ENCODE measurements at places on chromosomes 12 and 14.

- no peak for DNase-seq
These were observed 49.5 kb downstream of the ADIPOR2 start for GRCh38 chr12:1740161-1740948.

DNA sequence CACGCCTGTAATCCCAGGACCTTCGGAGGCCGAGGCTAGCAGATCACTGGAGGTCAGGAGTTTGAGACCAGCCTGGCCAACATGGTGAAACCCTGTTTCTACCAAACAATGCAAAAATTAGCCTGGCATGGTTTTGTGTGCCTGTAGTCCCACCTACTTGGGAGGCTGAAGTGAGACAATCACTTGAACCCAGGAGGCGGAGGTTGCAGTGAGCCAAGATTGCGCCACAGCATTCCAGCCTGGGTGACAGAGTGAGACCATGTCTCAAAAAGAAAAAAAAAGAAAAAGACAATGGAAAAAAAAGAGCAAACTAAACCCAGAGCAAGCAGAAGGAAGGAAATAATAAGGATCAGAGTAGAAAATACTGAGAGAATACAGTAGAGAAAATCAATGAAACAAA, 5.4 kb downstream of the CHURC1 start:
- DNase-seq = no peak

DNA sequence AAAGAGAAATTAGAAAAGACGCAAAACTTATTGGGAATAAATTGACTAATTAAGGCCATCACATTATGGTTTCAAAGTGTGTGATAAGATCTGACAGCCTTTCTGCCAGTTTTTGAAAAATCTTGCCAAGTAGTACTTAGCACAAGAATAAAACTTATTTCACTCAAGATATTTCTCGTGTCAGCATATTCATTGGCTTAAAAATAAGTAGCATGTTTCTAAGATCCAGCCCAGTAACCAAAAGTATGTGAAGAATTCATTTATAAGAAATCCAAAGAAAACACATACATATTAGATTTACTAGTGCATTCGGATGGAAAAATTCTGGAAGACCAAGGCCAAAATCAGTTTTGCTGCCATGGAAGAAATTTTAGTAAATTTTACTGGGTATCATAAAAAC, 1135.0 kb downstream of the GALC start:
- no peak for DNase-seq

GRCh38 chr14:28782301-28782700, 15.7 kb downstream of the FOXG1 start:
- DNase-seq = no peak

- no peak for DNase-seq
These were observed 9.7 kb downstream of the CKB start for GRCh38 chr14:103512701-103513611.

- DNase-seq = no peak
These were observed 779.0 kb upstream of the FLRT2 start for GRCh38 chr14:84750763-84751554.

DNA sequence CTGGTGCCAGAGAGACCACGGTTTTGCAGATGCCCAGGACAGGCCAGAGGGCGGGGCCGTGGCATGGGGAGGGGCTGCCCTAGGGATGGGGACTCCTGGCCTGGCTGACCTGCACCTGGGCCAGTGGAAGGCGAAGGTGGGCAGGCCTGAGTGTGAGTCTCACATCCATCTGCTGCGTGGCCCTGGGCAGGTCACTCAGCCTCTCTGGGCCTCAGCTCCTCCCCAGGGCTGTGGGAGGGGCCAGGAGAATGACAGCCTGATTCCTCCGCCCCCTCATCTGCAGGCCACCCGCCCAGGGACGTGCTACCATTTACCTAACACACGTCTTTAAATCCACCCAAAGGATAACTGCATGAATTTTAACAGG, 90.9 kb downstream of the GALNT9 start:
- DNase-seq = no peak

DNA sequence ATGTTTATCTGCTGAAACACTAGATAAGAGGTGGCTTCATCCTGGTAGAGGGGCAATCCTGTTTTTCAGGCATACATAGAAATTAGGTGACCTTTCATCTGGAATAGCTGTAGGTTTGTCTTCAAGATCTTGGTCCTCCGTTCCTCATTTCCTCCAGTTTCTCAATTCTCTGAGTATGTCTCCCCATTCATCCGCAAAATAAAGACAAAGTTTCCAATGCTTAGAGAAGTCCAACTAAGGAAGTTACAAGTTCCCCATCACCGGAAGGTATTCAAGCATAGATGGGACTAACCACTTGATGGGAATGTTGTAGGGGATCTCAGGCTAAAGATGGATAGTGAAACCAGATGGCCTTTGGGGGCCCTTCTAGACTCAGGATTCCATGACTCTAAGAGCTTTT, 34.3 kb downstream of the ERG28 start:
- no peak for DNase-seq

DNA sequence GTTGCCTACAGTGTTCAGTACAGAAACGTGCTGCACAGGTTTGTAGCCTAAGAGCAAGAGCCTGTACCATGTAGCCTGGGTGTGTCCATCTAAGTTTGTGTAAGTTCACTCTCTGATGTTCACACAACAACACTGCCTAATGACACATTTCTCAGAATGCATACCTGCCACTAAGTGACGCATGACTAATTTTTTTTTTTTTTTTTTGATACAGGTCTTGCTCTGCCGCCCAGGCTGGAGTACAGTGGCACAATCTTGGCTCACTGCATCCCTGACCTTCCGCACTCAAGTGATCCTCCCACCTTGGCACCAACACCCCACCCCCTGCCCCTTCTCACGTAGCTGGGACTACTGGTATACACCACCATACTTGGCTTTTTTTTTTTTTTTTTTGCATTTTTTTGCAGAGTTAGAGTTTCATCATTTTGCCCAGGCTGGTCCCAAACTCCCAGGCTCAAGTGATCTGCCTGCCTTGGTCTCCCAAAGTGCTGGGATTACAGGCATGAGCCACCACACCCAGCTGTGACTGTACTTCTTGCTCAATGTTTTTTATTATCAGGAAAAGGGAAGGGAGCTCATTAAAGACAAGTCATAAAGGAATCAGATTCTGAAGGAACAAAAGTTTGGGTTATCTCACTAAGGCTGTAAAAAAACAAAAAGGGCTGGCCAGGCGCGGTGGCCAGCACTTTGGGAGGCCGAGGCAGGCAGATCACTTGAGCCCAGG, 10.0 kb upstream of the CDC42BPB start:
- no peak for DNase-seq

GRCh38 chr12:7395950-7396349, 48.0 kb downstream of the CD163L1 start:
- no peak for DNase-seq

- no peak for DNase-seq
These were observed 42.4 kb downstream of the DUSP16 start for GRCh38 chr12:12520273-12520672.

DNA sequence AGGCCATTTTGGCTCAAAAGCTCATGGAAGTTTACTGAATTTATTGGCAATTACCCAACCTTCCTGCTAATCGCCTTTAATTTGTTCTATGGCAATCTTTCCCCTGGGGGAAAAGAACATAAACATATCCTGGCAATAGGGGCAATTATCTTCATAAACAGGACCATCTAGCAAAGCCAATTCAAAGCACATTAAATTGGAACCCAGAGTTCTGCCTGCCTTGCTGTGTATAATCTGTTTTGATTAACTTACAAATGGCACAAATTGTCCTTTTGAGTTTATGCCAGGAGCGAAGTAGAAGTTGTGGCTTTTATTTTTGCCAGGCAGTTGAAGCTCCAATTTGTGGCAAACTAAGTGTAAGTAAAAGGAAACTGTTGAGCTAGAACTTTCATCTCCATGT, 68.6 kb downstream of the C12orf50 start:
- DNase-seq = no peak

- no peak for DNase-seq
These were observed 5.6 kb downstream of the RDH16 start for GRCh38 chr12:56951582-56952339.

- DNase-seq = no peak
These were observed 15.6 kb downstream of the ERG28 start for GRCh38 chr14:75645056-75645455.

GRCh38 chr12:100326208-100326607, 30.7 kb upstream of the SLC17A8 start:
- DNase-seq = no peak

DNA sequence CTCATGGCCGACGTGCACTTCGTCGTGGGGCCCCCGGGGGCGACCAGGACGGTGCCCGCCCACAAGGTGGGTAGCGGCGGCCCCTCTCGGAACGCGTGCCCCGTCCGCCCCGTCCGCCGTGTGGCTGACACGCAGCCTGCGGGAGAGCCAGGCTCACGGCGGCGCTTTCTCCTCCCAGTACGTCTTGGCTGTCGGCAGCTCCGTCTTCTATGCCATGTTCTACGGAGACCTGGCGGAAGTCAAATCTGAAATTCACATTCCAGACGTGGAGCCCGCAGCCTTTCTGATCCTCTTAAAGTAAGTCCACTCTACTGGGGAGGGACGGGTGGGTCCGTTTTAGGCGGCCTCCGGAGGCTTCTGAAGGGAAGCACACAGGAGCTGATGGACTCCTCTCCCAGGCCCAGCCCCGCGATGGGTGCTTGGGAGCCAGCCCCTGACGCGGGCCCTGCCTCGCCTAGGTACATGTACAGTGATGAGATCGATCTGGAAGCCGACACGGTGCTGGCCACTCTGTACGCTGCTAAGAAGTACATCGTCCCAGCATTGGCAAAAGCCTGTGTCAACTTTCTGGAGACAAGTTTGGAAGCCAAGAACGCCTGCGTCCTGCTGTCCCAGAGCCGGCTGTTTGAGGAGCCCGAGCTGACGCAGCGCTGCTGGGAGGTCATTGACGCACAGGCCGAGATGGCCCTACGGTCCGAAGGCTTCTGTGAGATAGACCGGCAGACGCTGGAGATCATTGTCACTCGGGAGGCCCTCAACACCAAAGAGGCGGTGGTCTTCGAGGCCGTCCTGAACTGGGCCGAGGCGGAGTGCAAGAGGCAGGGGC, 1.1 kb downstream of the BTBD6 start:
- no peak for DNase-seq

DNA sequence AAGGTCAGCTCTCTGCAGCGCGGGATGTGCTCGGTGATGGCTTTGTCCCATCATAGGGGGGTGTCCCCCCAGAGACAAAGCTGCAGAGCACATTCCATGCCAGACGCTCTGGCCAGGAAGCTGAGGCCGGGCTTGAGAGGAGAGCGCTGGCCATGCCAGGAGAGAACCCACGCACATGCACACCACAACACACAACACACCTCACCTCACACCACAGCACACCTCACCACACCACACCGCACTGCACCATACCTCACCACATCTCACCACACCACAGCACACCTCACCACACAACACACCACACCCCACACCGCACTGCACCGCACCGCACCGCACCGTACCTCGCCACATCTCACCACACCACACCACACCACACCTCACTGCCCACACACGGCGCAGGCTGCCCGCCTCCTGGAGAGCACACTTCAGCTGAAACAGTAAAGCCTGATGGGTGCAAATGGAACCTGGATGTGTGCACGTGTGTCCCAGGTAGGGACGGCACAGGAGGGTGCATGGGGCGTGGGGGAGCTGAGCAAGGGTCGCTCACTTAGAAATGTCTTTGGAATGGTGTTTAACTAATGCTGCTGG, 10.8 kb downstream of the ANKRD9 start:
- no peak for DNase-seq

- no peak for DNase-seq
These were observed 29.6 kb downstream of the ATXN2 start for GRCh38 chr12:111569363-111570083.

GRCh38 chr12:78118486-78118885, 287.8 kb downstream of the NAV3 start:
- no peak for DNase-seq

DNA sequence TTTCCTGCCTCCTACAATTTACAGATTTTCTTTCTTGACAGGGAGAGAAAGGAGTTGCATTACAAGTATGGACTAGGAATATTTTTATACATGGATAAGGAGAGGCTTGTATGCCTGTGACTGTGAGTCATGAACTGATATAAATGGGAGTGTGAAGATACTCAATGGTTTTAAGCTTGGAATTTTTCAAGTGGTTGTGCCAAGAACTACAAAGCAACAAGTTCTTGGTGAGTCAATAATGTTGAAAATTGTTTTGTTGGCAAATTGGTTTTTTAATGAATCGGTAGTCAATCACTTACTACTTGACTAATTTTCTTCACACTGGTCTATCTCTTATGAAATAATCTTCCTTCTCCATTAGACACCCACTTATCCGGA, 58.9 kb upstream of the HMGA2 start:
- DNase-seq = no peak

DNA sequence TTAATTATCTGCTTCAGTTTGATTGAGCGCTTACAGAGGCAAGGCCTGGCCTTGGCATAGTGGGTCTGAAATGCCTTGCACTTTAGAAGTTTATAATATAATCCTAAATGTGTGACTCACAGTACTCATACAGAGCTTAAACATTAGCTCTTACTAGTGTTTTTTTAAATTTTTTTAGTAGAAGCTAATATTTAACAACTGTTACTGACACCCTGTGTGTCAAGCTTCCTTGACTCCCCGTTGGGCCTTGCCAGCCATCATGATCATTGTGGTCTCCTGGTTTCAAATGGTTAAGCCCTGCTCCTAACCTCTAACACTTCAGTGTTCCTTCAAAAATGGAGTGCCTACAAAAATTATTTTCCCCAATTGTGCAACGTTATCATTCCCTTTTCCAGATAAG, 126.9 kb downstream of the GALC start:
- no peak for DNase-seq

DNA sequence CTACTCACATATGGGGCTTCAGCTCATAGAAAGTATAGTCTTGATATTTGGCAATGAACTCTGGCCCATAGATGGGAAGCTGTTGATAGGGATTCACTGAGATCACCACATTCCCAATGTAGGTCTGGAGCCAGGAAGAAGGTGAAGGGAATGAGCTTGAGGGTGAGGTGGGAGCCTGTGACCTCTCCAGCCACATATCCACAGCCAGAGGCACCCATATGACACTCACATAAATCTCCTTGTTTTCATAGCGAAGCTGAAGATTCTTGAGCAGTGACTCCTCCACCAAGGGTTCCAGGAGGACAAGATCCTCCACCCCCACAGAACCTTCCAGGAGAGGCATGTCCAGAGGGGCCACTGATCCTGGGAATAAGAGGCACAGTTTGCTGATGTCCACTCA, 1.9 kb downstream of the MYO1A start:
- no peak for DNase-seq

DNA sequence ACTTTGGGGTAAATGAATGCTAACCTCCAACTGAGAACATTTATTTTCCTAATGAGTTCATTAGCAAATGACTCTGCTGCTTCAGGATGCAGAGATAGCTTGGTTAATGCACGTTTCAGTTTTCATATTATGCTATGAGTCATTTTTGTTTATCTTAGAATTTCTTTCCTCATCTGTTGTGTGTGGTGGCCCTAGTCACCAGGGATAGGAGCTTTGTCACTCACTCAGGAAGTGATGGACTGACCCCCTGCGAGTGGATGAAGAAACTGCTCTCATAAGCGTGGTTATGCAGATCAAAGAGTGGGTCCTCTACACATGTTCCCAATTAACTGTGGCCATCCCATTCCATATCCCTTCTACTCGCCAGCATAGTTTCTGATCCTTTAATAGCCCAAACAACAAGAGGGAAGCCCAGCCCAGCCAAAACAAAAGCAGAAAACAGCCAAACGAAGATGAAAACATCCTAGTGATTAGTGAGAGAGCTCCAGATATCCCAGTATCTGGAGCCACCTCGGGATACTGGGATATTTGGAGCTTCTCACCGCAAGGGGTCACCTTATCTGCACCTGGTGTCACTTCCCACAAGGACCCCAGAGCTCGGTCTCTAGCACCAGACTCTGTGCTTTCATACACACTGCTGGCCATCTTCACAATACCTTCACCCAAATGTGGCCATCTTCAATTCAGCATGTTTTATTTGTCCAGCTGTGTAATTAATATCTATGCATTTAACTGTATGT, 8.6 kb downstream of the TC2N start:
- no peak for DNase-seq

- DNase-seq = no peak
These were observed 55.4 kb upstream of the MED13L start for GRCh38 chr12:116332705-116333380.
